Renal pelvis (tissue), 12 donors: ENCODE measurements at places on chromosomes 5 and 9. TPM values are rescaled to one million over a fixed set of nuclear protein-coding genes. Genes with fewer than 3 reads are reported as not detected.

Gene CCL21
- polyA plus RNA-seq = 50.9 TPM

Gene ROR2
- polyA plus RNA-seq = 20.6 TPM

Gene EIF4E1B
- polyA plus RNA-seq = not detected

Gene HAPLN1
- polyA plus RNA-seq = 8.8 TPM

Gene PCDHA12
- polyA plus RNA-seq = 0.14 TPM

Gene OR1Q1
- not detected for polyA plus RNA-seq

Gene ST8SIA4
- polyA plus RNA-seq = 3.9 TPM

Gene WNK2
- 23.4 TPM for polyA plus RNA-seq

Gene VAV2
- polyA plus RNA-seq = 36.6 TPM

Gene PPP2CA
- 185 TPM for polyA plus RNA-seq

GRCh38 chr9:114140850-114141249 is 14.5 kb upstream of the COL27A1 start:
- DNase-seq = no peak

- DNase-seq = no peak
Observed at GRCh38 chr9:114895521-114895991, 34.8 kb downstream of the TNFSF8 start.

DNA sequence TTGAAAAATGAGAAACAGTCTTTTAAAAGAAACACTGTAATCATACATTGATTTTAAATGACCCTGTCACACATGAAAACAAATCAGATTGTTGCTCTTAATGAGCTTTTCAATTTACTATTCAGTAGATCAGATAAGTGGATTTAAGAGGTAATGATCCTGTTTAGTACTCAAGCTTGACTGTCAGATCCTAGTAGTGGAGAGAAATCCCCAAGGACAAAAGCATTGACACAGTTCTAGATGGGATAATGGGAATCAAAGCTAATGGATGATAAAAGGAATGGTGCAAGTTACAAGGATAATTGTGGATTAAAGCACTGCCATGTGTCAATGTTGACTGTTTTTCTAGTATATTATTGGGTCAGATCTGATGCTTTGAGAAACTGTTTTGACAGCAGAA is 142.3 kb upstream of the TLX3 start:
- no peak for DNase-seq

DNA sequence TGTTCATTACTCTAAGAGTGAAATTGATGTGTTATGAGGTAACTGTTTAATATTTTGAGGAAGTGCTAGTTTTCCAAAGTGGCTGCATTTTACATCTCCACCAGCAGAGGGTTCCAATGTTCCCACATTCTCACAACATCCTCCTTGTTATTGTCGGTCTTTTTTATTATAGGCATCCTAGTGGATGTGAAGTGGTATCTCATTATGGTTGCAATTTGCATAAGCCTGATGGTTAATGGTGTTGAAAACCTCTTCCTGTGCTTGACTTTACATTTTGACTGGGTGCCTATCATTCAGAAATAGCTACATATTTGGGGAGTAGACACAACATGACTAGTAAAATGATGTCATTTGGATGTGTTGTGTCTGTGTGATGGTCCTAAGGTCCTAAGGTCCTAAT is 143.6 kb downstream of the MRPS30 start:
- DNase-seq = no peak

DNA sequence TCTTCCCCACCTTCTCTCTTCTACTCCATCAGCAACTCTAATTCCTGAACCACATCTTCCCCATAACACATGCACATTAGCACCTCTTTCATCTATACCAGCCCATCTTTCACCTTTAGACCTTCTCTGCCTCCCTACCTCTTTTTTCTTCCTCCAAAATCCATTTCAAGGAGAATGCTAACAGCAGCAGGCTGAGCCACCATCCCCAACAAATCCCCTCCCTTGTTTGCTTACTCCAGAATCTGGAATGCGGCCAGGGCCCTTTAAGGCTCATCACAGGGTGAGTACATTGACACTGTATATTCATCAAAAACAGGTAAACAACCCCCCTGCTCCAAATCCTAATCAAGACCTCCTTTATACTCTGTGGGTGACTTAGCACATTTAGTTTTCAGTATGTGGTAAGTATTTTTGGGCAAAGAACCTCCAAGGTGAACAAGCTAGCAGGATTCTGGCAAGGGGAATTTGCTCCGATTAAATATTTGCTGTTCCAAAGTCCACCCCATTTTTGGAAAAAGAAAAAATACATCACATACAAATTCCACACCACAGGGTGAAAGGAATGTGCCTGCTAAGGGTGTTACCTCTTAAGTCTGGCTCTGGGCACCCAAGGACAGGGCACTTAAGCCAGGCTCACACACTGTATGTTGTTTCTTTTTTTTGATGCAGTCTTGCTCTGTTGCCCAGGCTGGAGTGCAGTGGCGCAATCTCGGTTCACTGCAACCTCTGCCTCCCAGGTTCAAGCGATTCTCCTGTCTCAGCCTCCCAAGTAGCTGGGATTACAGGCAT is 71.4 kb downstream of the SERINC5 start:
- DNase-seq = no peak

DNA sequence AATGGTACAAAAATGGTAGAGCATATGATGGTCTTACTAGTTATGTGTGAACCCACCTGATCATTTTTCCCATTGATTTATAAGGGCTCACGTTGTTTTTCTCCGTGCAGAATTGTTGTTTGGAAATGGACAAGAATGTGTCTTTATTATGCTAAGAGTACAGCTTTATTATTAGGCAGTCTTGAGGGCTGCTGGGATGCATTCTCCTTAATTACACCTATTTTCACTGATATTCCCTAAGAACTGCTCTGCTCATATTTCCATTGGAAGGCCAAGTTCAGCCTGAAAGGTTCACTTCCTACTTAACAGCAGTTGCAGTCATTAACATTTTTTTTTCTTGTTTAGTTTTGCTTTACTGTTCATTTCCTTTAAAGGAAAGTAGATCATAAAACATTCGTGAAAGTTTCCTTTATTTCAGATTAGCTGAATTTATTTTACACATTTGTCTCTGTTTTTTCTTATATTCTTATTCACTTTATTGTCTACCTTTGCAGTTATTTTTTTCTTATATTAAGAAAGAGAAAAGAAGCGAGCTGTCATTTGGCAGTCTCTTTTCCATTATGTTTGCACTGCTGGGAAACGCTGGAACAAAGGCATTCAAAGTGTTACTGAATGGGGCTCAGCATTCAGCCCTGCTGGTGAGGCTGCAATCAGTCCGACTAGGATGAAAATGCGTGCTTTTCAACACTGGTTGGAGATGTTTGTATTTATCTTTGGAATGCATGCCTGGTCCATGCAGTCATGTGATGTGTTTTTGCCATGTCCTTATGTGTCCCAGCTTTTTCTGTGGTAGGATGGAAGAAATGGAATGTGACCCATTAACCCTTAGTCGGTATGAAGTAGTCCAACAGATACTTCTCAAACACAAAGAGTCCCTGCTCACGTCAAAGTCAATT is 602.7 kb upstream of the ZNF608 start:
- DNase-seq = no peak

DNA sequence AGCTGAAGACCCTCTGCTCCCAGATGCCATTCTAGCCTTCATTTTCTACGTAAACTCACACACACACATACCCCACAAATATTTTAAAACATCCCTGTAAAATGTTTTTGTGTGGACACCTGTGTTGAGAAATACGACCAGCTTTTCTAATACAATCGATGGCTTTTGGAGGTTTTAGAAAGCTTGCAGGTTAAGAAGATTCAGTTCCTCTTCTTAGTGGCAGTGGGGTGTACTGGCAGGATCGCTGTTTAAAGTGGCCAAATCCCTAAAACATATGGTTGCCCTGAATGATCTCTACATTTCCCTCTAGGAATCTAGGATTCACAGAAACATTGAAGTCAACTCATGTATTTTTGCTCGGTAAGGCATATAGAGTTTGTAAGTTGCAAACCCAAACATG is 236.3 kb downstream of the NSG2 start:
- no peak for DNase-seq

DNA sequence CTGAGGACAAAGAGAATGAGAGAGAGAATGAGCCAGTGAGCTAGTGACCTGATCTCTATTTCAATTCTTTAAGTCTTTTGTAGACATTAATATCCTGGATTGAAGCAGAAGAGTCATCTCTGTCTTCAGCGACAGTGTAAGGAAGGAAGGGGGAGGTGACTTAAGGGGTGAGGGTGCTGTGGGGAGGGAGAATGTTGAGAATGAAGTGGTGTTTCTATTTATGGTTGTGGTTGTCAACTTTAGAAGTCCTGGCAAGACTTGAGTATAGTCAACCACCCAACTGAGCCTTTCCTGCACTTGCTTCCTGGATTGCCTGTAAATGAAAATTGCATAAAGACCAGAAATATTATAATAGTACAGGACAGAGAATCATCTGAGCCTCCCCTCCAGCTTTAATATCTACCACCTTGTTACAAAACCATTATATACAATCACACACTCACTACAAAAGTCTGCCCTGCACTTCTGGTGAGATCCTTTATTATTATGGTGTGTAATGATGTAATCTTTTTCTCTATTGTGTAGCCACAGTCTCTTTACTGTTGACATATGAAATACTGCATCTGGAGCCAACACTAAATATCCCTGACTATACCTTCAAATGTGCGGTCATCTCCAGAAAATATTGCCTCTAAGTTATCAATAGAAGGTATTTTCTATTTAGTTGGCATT is 91.7 kb downstream of the NTRK2 start:
- no peak for DNase-seq

DNA sequence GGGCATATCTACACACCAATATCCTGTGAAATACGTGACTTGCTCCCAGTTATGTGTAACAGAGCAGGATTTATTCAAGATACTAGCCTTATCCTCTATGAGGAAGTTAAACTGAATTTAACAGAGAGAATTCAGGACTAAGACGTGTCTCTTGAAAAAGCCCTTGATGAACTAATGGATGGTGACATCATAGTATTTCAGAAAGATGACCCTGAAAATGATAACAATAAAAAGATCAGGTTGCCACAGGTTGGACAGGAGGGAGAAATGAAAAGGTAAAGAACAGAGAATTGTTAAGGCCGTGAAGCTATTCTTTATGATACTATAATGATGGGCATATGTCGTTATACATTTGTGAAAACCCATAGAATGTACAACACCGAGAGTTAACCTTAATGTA is 56.2 kb upstream of the EFNA5 start:
- no peak for DNase-seq

DNA sequence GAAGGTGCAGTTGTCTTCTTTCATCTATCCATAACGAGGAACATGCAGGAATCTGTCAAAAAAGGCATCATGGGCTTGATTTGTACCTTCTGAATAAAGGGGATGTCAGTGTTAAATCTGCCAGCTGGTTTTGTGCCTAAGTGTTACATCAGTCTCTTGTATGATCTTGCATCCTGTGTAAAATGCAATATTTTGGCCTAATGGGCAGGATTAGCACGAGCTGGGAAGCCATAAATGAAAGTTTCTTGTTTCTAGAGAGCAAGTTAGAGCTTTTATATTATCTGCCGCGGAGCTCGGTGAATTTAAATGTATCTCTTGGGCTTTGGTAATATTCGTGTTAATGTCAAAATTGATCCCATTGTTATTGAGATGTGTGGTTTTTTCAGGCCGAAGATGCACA is 526.1 kb upstream of the WWC1 start:
- no peak for DNase-seq

GRCh38 chr9:18333157-18333556 is 140.8 kb upstream of the ADAMTSL1 start:
- DNase-seq = no peak

GRCh38 chr5:139390639-139391569 is 1.2 kb upstream of the MZB1 start:
- no peak for DNase-seq
